NCI-H1105 treated with DMSO at 0.1 percent for 48 hours (cell line): ENCODE measurements at places on chromosomes 2 and 18.

- no peak for DNase-seq
Observed at GRCh38 chr2:172251231-172251630, 148.5 kb upstream of the DLX2 start.

GRCh38 chr2:45255563-45255962, 246.3 kb upstream of the SIX2 start:
- no peak for DNase-seq

- no peak for DNase-seq
Observed at GRCh38 chr2:14301331-14301730, 331.2 kb upstream of the LRATD1 start.

- no peak for DNase-seq
Observed at GRCh38 chr2:211479536-211480150, 923.2 kb downstream of the CPS1 start.

GRCh38 chr2:39604866-39605265, 60.9 kb upstream of the TMEM178A start:
- no peak for DNase-seq

DNA sequence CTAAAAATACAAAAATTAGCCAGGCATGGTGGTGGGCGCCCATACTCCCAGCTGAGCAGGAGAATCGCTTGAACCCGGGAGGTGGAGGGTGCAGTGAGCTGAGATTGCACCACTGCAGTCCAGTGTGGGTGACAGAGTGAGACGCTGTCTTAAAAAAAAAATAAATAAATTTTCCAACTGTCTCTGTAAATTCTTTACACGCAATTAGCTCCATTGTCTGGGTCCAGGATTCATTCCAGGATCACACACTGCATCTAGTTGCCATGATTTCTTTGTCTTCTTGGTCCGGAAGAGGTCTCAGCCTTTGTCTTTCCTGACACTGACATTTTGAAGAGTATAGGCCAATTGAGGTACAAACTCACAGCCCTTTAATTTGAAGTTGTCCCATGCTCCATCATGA, 167.6 kb upstream of the NYAP2 start:
- no peak for DNase-seq

DNA sequence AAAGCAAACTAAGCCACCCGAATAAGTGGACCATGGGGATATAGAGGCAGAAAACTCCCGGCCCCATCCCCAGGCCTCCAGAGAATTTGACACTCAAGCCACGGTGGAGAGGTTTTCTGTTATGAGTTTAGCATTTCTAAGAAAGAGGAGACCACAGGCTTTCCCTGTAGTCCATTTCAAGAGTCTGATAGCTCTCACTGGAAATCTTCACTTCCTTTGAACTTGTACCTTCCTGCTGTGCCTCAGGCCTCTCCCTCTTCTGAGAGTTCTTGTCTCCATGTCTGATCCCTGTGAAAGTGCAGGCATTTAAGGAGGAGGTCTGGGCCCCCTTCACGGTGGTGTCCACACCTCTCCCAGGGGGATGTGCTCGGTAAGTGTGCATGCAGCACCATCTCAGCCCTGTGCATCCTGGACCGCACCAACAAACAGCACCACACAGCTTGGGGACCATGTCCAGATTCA, 113.7 kb downstream of the BCL2 start:
- DNase-seq, result no peak

DNA sequence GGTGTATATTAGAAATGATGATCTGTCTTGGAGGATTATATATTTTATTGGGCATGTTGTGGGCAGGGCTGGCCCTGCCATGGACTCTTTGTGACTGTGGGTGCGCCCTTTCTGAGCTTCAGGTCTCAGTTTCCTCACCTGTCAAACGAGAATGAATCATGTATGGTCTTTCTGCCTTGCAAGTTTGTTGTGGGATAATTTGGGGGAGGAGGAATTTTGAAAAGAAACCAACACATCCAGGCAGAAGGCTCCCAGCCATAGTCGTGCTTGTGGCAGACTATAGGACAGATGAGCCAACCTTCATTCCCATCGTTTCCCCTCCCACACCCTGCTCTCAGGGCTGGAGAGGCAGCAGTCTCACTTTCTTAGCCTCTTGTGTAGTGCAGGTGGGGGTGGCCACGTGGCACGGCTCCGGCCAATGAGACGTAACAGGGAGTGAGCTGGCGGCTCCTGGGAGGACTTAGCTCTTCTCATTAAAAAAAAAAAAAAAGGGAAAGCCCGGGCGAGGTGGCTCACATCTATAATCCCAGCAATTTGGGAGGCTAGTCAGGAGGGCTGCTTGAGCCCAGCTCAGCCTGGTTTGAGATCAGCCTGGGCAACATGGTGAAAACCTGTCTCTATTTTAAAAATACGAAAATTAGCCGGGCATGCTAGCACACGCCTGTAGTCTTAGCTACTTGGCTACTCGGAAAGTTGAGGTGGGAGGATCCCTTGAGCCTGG, 63.1 kb downstream of the RHOB start:
- peak; percentile 79 for DNase-seq

DNA sequence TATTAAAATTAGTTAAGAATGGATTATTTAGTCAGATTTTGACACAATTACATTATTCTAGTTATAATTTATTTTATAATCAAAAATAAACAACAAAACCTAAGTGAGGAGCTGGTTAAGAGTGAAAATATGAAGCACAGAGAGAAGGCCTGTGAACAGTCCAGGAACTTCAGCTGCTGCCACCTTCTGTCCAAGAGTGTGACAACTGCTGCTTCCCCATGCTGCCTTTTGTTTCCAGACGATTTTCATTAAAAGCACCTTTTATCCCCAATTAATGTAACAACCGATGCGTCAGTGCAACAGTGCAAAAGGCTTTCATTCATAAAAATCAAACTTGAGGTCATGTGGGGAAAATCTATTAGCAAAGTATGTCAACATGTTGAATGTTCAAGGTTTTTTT, 363.6 kb downstream of the CTNNA2 start:
- DNase-seq, result peak; percentile 12

DNA sequence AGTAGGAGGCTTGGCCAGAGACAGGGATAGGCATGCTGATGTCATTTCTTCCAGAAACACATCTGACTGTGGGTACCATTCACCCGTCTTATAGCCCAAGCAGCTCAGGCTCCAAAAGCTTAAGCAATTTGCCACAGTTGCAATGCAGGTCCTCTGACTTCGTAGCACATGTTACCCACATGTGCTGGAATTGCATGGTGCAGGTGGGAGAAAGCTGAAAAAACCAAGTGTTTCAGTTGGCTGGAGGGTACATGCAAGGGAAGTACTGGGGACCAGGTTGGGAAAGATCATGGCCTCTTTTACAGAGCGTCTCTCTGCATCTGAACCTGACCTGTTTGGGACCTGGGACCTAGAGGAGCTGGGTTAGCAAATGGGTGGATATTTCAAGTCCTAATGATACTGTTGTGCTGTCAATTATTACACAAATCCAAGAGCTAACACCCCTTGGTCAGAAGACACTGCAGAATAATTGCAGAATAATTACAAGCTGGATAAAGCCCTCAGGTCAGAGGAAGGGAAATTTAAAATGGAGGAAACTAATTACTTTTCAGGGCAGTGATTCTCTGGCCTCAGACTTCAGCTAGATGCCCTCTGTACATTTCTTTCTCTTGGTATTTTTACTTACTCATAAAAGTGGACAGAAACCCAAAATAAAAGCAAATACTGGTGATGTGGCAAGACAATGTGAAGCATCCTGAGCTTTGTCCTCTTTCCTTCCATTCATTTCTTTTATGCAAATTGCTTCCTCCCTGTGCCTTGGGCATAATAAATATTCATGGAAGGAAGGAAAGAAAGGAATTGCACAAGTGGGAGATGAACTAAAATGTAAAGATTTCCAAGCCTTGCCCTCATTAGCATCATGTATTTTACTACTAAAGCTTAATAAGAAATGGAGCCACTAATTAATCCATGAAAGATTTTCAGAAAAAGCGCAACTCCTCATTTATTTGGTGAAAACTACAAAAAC, 45.6 kb upstream of the TTC39C start:
- DNase-seq, result no peak

- no peak for DNase-seq
Observed at GRCh38 chr18:61991201-61991600, 98.4 kb upstream of the RNF152 start.

DNA sequence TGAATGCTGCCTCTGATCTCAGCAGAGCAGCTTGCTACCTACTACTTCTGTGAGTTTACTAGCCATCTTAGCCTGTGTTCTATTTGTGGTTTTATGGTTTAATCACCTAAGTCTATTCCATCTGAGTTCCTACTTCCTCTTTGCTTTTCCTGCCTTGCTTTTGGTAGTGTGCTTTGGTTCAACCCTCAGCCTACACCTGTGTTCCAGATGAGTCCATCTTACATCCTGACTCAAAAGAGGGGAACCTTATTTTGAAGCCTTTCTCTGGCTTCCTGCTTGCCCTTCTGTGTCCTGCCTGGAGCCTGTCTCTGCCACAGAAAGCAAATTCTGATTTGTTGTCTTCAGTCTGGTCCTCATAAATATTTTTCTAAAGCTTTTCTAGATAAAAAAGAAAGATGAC, 530.3 kb upstream of the MEX3C start:
- no peak for DNase-seq
